ENCODE measurements at places on chromosomes 1 and 21.

GRCh38 chr1:207825719-207826556 lies 74.1 kb downstream of the CD46 start:
- peak; percentile 22 for DNase-seq

- no peak for DNase-seq
These were observed 59.6 kb upstream of the HP1BP3 start for GRCh38 chr1:20846461-20847374.

DNA sequence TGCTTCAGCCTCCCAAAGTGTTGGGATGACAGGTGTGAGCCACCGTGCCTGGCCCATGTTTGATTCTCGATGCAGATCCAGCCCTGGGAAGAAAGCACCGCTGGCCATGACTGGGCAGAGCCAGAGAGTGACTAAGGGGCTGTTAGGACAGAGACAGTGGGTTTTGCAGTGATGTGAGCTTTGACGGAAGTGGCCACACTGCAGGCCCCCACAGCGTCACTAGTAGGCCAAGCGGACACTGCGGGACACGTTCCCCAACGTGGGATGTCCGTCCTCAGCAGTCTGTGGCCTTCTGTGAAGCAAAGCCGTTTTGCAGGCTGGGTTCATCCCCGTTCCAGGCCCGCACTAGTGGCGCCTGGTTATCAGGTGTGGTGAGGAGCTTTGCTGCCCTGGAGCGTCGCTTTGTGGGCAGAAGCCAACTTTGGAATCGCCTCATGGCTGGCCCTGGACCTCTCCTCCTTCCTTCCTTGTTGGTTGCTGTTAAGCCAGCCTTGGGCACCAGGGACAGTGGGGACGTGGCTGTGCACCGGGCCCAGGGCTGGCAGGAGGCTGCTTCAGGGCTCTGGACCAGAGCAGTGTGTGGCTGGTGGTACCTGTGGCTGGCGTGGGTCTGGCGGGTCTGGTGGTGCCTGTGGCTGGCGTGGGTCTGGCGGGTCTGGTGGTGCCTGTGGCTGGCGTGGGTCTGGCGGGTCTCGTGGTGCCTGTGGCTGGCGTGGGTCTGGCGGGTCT lies 41.2 kb downstream of the SKI start:
- no peak for DNase-seq

DNA sequence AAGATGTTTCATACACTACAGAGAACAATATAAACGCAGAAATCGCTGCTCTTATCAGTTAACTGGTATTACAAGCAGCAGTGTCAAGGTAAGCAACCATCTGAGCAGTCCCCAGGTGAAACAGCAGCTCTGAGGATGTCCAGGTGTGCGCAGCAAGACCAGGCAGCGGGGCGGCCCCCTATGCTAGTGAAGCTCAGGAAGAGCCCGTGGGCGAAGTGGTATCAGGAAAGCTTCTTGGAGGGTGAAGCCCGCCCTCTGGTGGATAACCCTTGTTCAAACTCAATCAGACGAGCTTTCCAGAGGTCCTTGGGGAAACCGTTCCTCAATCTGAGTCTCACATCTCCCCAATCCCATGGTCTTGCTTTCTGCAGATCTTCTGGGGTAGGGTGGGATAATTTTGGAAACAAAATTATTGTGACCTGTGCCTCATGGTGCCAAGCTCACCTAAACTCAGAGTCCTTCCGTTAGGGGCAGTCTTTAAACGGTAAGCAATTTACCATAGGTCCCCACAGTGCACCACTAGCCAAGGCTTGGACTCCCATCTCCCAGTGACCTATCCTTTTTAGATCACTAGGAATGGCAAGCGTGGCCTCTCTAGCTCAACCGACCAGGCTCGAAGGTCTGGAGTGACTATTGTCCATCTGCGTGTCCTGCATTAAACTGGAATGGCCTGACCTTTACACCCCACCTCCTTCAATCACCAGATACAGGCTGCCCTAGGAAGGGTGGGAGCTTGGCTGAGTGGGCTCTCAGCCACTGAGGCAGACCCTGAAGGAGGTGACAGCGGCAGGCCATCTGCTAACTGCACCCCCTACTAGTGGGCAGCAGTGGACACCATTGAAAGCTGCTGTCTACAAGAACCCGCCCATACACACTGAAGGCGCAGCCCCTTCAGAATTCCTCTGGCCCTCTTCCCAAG lies 13.6 kb upstream of the FAM110D start:
- peak; percentile 90 for DNase-seq

GRCh38 chr21:37226041-37226920 lies 40.9 kb downstream of the VPS26C start:
- no peak for DNase-seq

- DNase-seq: no peak
These were observed 81.5 kb upstream of the UBE2U start for GRCh38 chr1:64121766-64122385.

- DNase-seq: no peak
These were observed 14.2 kb downstream of the RIMS3 start for GRCh38 chr1:40651138-40651857.

- peak; percentile 67 for DNase-seq
These were observed 21.8 kb downstream of the MIS18A start for GRCh38 chr21:32256873-32257620.

DNA sequence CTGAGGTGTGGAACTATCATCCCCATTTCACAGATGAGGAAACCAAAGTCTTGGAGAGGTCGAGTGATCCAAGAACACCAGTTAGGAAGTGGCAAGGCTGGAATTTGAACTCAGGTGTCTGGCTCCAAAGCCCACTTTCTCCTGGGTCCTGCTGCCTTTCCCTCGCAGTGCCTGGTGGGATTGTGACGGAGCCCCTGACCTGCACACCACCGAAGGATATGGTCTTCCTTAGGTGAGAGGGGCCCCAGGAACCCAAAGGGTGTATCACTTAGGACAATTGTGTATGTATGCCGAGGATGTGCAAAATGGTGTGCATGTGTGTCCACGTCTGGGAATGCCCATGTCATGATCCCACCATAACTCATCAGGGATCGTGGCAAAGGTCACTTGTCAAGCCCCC lies 392.7 kb downstream of the MATN1 start:
- DNase-seq: no peak

- DNase-seq: no peak
These were observed 2.0 kb downstream of the OPRD1 start for GRCh38 chr1:28813931-28814465.

DNA sequence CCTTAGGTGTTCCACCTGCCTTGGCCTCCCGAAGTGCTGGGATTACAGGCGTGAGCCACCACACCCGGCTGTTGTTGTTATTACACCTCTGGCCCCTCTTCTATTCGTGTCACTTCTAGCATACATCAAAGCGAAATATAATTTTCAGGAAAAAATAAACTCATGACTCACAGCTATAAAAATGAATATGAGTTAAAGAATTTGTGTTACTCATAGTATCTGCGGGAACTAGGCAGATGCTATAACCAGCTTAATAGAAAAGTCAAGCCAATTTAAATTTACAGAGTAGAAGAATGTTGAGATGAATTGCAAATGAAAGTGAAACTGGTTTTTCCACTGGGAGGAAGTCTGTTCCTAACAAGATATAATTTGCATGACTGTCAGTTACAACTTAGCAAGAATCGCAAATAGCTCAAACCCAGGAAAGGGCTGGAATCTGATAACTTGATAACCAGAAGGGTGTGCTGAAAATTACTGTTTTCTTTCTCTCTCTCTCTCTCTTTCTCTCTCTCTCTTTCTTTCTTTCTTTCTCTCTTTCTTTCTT lies 11.2 kb downstream of the OR2W3 start:
- no peak for DNase-seq

DNA sequence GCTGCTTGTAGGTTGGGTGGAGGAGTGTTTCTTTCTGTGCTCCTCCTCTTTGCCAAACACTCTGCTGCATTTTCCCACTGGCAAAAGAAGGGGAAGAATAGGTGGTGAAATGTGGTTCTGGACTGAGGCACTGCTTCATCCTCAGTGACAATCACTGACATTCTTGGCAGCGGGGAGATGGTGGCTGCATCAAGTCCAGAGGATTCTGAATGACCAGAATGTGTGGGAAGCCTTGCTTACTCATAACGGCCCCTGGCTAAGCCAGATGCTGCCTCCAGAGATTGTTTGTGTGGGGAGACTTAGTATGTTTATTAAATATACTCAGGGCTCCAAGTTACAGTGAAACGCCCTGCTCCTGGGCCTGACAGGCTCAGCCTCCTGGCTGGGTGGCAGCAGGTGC lies 160.3 kb downstream of the CACNA1E start:
- DNase-seq: no peak

- no peak for DNase-seq
These were observed 197.6 kb upstream of the FOXD3 start for GRCh38 chr1:63124666-63125191.

DNA sequence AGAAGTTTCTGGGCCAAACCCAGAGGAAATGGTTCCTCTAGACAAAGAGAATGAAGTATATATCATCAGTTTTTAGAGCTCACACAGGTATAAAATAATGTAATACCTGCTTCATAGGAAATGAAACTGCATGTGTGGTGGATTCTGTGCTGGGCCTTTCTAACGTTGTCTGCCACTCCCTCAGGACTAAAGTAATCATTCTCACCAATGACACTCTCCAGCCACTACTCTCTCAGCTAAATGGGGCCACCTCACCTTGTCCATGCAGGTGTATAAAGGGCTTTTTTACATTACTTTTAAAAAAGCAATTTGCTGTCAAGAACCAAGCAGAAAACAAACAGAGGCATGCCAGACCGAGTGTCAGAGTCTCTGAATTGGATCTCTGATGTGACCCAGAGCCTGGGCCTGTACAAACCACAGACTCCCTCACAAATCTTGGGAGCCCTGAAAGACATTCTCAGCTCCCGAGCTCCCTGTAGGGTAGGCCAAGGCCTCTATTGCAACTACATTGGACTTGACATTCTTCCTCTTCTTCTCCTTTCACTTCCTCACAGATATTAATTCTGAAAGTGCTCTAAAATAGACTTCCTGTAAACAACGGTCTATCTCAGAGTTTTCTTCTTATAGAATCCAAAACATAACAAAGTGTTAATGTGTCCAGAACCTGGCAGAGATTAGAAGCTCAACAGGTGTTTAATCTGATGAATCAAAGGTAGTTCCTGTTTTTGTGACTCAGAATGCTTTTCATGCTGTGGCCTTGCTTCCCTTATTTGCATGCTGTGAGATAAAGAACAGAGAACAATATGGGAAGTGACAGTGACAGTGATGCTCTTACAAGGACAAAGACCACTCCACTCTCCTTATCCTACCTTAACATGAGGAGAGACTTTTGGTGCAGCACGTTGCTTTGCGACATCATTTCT lies 8.6 kb downstream of the AIM2 start:
- DNase-seq: no peak

DNA sequence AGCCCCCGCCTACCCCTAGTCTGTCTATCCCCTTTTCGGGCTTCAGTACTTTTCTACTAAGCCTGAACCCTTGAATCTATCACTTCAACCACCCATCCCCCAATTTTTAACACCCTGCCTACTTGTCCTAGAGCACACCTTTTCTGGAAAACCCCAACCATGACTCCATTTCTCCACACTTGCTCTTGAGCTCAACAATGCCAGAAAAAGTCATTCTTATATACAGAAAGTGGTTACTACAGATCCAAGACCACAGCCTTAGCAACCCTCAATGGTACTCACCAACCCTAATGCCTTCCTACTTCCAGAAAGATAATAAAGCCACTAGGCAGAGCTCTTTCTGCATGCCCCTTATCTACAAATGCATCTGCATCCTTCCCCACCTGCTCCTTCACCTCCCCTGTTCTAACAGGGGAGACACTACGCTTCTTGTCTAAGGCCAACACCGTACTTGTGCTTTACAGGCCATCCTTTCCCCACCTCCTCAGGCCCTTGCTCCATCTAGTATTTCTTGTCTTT lies 41.2 kb downstream of the DMAP1 start:
- DNase-seq: no peak

DNA sequence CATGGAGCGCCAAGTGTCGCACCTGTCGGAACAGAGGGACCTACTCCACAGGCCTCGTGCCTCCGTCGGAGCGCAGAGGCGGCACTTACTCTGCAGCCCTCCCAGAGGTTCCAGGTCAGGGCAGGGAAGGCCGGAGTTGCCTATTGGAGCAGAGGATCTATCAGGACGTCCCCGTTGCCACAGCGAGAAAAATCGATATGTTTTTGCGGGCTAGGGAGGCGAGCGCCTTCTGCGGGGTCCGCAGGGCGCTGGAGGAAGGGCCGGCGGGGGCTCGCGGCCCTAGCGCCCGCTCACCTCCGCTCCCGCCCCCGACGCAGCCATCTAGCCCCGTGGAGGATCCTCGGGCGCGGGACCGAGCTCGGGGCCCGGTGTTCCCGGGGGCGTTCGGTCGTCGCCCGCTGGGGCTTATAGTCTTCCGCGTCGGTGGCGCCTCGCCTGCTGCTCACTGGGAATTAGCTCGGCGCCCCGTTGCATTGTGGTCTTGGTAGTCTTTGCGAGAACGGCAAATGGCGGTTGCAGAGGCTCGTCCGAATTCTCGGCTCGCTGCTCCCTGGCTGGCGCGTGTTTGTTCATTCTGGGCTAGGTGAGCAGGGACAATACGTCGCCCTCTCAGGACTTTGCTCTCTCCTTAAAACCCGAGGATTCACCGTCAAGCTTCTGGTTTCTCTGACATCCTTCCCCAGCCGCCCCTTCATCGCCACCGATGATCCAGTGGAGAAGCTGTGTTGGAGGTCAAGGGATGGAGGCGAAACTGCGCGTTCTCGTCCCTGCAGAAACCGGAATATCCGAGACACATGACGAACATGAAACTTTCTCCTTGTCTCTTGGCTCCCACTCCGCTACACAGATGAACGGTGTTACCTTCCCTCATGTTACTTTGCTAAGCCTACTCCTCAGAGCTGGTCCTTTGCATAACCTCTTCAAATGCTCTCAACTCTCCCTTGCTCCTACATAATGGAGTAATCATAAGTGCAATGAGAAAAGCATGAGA lies at the start of gene JTB:
Gene JTB, minus strand, starts transcription at position 425 of the 991 bp plus-strand sequence. Its CDS starts 422 bp downstream, at position 3.
- DNase-seq: peak; percentile 75

DNA sequence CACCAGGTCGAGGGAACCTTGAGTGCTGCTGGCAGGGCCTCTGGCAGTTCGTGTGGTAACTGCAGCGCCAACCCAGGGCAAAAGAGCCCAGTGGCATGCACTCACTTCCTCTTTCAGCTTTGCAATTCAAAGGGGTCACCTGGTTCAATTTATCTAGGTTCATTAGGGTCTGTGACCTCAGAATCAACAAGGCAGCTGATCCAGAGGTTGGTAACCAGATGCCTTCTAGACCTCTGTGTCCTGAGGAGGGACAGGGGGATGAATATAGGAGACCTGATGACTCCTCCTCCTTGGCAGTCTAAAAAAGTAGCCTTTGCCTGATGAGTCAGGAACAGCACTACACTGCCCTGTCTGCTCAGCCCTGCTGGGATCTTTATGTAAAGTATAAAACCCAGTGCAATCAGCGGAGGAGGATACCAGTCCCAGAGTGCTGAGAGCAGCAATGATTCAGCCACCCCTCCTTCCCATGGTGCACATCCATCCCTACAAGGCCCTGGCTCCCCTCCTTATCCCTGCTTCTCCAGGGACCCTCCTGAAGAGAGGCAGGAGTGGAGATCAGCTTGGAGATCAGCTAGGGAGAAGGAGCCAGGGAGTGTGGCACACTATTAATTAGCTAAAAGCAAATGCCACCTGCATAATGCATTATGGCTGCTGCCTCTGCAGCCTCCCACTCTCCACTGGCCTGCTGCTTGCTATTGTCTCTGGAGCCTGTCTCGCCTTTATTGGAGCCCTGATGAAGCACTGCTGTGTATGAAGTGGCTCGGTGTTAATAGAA lies 11.2 kb upstream of the FMOD start:
- peak; percentile 54 for DNase-seq
